ENCODE measurements at places on chromosomes 3 and 15.

DNA sequence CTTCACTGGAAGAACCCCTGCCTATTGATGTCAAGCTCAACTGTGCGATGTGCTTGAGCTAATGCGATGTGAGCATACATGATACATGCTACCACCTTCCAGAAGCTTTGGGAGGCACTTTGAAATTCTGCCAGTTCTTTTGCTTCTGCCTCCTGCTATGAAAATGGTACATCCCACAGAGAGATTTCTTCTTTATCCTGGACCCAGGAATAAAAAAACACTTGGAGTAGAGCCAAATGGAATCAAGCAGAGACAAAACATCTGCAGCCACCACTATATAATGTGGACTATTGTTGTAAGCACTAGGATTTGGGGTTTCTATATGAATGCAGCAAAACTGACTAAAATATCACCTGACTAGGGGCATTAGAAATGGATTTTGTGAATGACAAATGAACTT lies 119.9 kb upstream of the GAP43 start:
- no peak for DNase-seq

GRCh38 chr15:47766406-47766805 lies 49.1 kb downstream of the SEMA6D start:
- DNase-seq = no peak

- no peak for DNase-seq
Measured at GRCh38 chr3:23756206-23756840, 49.4 kb upstream of the UBE2E1 start.

DNA sequence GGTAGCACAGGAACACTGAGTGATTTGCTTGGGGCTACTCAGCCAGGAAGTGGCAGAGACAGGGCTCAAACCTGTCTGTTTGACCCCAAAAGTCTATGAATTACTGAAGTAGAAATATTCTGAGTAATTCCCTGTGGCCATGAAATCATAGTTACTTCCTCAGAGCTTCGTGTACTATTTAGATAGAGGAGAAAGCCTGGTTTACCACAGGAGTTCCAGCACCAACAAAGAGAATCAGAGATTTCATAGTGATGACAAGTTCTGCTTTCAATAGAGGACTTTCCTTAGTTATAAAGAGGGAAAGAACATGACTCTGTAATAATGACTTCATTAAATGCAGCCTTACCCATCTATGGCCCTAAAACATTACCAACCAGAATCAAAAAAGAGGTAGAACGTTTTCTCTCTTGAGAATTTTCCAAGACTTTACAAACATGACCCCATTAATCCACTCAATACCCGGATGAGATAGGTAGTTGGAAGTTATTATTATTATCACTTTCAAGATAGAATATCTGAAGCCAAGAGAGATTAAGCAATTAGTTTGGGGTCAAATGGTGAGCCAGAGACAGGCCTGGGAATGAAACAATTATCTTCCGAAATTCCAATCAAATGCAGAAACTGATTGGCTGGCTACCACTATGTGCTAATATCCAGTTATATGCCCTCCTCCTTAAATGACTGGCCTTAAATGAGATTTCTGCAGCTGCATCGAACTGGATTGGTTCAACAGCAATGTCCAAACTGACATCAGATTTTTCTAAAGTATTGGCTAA lies 13.6 kb upstream of the WNT5A start:
- no peak for DNase-seq

DNA sequence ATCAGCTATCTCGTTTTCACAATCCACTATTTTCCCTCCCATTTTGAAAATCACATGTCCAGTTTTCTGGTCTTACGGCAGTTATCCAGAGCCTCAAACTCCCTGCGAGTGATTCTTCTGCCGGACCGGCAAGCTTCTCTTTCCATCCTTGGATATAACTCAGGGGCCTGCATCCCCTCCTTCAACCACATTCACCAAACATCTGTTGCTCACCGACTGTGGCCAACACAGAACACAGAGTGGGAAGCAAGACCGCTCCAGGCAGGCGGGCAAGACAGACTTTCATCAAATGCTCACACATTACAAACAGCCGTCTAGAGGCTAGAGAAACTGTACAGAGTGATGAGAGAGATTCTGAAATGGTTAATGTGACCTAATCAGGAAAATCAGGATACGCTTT lies 7.6 kb upstream of the SLC12A8 start:
- DNase-seq = no peak

GRCh38 chr15:75195122-75195765 lies 6.4 kb upstream of the C15orf39 start:
- no peak for DNase-seq

DNA sequence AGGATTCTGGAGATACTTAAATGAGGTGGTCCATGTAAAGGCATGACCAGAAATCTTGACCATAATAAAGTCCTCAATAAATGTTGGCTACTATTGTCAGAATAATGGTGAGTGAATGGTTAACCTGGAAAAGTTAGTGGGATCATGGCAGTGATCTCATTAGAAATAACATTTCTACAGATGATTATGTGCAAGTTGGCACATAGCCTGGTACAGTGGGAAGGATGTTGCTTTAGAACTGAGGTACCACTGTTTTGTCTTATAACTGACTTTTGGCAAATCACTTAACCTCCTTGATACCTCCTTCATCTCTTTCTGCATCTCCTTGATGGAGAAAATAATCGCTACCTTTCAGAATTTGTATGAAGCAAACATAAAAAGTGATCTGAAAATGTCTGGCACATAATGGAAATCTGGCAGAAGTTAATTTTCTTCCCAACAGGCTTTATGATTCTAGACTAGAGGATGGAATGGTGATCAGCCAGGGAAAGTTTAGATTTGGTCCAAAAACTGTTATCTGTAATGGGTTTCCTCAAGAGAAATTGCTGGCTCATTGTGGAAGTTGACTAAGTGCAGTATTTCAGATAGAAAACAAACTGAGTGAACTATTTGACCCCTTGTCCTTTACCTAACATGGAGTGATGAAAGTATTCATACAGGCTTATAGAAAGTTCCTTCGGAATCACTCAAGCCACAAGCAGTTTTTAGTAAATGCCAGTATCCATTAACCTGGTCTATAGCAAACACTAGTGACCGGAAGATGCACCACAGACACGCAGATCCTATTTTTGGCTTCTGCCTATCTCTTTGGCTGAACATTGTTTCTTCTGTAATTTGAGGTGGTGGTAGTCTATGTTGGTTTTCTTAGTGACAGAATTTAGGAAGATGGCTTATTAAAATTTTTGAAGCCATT lies 449.6 kb upstream of the TGFBR2 start:
- no peak for DNase-seq

Measured in stimulated activated CD4-positive, alpha-beta T cell treated with anti-CD3 and anti-CD28 coated beads, Interleukin-1b, Interleukin-23, amount 100 ng/mL, for 1 hour (primary cell).